ENCODE measurements at places on chromosomes 7 and 10.
A peak's percentile ranks its signal among the peaks of the same experiment; 100 is the strongest.

GRCh38 chr10:86599729-86600128 is 54.6 kb upstream of the OPN4 start:
- DNase-seq = peak; percentile 47

DNA sequence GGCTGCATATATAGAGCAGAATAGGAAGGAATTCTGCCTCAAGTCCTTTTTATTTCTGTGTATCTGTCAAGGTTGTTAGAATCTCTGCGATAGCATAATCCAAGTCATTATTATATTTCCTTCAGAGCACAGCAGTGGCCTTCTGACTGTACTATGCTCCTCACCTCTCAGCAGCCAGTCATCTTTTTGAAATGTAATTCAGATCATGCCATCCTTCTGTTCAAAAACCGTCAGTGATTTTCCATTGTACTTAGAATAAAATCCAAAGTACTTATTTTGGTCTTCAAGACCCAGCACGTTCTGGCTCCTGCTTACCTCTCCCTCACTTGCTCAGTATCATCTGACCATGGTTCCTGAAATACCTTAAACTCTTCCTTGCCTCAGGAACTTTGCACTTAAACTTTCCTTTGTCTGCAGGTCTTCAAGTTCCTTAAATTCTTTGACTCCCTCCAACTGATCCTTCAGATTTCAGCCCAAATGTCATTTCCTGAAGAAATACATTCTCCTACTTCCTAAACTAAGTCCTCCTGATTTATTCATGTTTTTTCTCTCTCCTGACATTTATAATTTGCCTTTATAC is 112.4 kb downstream of the ST7 start:
- no peak for DNase-seq

DNA sequence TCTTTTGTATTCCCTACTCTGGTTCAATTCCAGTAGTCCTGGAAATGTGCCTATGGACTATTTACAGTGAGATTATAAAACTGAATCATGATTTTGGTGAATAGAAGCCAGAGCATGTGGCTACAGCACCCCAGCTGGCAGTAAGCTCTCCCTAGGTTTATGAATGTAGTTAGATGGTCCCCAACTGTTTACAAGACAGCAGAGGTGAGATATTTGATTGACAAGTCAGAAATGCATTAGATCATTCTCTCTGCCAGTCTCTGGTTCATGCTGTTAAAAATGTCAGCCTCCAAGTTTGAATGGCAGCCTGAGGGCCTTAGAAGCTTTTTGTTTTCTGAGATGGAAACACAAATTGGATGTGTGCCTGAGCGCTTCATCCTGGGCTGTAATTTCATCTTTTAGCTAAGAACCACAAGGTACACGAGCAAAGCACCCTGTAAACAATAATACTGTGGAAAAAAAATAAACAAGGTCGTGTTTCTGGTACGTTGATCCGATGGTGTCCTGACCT is 85.0 kb downstream of the BTRC start:
- no peak for DNase-seq

DNA sequence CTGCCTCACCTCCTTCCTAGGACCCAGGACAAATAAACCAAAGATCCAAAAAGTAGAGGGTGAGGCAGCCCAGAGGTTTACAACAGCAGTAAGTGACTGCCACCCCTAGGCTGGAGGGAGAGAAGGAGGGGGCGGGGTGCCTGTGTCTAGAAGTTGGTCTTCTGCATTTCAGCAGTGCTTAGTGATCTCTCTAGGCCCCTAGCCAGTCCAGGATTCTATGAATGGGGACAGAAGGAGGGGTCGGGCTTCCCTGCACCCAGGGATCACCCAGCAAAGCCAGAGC is 62.8 kb upstream of the KDM7A start:
- no peak for DNase-seq

- DNase-seq = no peak
These were observed 34.3 kb downstream of the SLC25A13 start for GRCh38 chr7:96287559-96287958.
